Stimulated activated CD8-positive, alpha-beta memory T cell treated with anti-CD3 and anti-CD28 coated beads, Interleukin-15, amount 100 ng/mL, for 1 hour (primary cell): ENCODE measurements at places on chromosomes 12 and 14.

GRCh38 chr14:101083564-101084435, 180.3 kb upstream of the RTL1 start:
- no peak for DNase-seq

DNA sequence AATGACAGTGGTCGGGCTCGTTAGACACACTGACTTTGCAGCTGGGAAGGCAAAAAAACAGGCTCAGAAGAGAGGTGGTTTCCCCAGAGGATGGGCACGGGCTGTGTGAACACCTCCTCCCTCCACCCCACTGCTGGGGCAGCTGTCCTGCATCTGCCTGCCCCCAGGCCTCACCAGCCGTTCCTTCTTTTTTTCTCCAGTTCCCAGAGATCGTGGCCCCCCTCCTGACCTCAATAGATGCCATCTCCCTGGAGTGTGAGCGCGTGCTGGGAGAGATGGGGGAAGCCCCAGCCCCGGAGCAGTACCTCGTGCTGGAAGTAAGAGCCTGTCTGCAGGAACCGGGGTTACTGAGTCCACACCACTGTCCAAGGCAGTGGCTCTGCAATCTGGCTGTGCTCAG, 17.4 kb downstream of the MVK start:
- no peak for DNase-seq

- no peak for DNase-seq
Observed at GRCh38 chr12:45671254-45671653, 58.3 kb upstream of the ARID2 start.

DNA sequence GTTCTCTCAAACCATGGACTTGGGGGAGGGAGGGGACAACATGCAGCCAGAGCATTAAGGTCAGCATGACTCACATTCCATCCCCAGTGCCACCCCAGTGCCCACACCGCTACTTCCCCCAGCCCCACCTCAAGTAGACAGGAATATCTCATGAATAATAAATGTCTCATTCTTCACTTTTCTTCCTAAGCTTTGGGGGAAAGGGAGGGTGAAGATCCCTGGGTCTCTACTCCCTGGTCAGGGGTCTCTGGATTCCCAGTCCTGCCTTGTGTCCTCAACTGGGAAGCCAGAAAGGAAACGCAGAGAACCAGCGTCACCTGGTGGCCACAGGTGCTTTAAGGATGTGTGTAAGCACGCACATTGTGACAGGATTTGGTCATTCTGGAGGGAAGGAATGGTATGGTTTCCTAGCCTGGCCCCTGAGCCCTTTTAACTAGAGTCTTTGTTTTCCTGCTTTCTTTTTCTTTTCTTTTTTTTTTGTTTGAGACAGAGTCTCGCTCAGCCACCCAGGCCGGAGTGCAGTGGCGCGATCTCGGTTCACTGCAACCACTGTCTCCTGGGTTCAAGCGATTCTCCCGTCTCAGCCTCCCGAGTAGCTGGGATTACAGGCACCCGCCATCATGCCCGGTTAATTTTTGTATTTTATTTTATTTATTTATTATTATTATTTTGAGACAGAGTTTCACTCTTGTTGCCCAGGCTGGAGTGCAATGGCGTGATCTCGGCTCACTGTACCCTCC, 3.4 kb downstream of the GPR84 start:
- peak; percentile 40 for DNase-seq

GRCh38 chr14:22472935-22473854, 115.8 kb downstream of the DAD1 start:
- no peak for DNase-seq

DNA sequence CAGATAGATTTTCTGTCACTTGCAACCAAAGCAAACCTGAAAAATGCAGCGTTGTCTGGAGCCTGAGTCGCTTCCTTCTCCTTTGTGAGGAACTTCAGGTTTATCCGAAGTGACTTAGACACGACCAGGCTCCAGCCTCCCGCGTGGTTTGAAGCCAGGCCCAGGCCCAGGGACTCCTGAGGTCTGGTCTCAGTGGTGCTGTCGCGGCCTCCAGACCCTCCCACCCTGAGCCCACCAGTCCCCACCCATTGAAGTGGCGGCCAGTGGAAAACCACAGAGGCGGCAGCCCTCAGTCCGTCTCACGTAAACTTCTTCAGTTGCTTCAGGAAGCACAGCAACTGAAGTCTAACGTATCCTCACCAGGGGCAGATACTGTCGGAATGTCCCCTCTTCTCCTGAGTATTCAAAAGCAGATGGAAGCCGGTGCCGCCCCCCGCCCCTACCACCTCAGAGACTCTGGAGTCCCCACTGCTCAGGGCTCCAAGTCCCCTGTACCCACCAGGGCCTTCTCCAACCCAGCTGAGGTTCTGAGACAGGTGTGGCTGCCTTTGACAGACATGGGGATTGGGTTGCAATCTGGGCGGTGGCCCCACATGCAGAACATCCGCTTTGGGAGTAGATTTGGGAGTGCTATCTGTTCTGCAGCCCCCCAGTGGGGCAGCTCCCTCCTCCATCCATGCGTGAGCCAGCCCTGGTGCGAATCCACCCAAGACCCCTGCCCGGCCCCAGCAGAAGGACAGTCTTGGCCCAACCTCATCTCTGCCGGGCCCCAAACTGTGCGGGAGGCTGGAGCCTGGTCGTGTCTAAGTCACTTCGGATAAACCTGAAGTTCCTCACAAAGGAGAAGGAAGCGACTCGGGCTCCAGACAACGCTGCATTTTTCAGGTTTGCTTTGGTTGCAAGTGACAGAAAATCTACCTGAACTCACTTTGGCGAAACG, 26.6 kb upstream of the GALNT9 start:
- no peak for DNase-seq

GRCh38 chr12:3473844-3474243, 17.2 kb upstream of the PRMT8 start:
- no peak for DNase-seq
